Diencephalon (tissue), 1 donor: ENCODE measurements at places on chromosomes 12 and 14. TPM values are rescaled to one million over a fixed set of nuclear protein-coding genes. Genes with fewer than 3 reads are reported as not detected.

The FGF6 gene
- total RNA-seq: not detected

The CFAP54 gene
- total RNA-seq: 36.0 TPM

The ADGRD1 gene
- total RNA-seq: 5.1 TPM

The WNT1 gene
- not detected for total RNA-seq

The PNN gene
- total RNA-seq: 49.1 TPM

The AQP6 gene
- total RNA-seq: 0.46 TPM

The SLC15A4 gene
- 33.4 TPM for total RNA-seq

The KCNC2 gene
- 41.5 TPM for total RNA-seq

The LRP1-AS gene
- not detected for total RNA-seq

The SYNDIG1L gene
- total RNA-seq: 32.8 TPM

The C12orf54 gene
- not detected for total RNA-seq

The MYH7 gene
- total RNA-seq: 3.2 TPM

The ABCD2 gene
- total RNA-seq: 21.0 TPM

The KRT6C gene
- not detected for total RNA-seq

The LRTM2 gene
- total RNA-seq: 11.3 TPM

The EGLN3 gene
- total RNA-seq: 14.3 TPM

The ZDHHC22 gene
- total RNA-seq: 31.1 TPM

The FAM181A gene
- 6.7 TPM for total RNA-seq

The MAX gene
- total RNA-seq: 57.7 TPM

The HSPA2 gene
- 27.2 TPM for total RNA-seq

The TMEM253 gene
- total RNA-seq: not detected

The KRT6B gene
- total RNA-seq: not detected

The HSPB8 gene
- total RNA-seq: 9.2 TPM

The CCND2 gene
- 191 TPM for total RNA-seq

The KRT83 gene
- total RNA-seq: not detected

The POTEM gene
- total RNA-seq: not detected

The KRT2 gene
- not detected for total RNA-seq

The HHIPL1 gene
- total RNA-seq: 6.9 TPM

The SLC39A2 gene
- not detected for total RNA-seq

The AP1G2 gene
- 23.5 TPM for total RNA-seq

The KITLG gene
- total RNA-seq: 378 TPM

The CD69 gene
- total RNA-seq: 1.2 TPM

The GPR65 gene
- 0.23 TPM for total RNA-seq

The KLRF1 gene
- total RNA-seq: 0.46 TPM
